ENCODE measurements at places on chromosomes 12 and 14. TPM values are rescaled to one million over a fixed set of nuclear protein-coding genes. Genes with fewer than 3 reads are reported as not detected.

GRCh38 chr12:62123721-62124203 lies 136.4 kb upstream of the USP15 start:
- DNase-seq, result peak; percentile 15

DNA sequence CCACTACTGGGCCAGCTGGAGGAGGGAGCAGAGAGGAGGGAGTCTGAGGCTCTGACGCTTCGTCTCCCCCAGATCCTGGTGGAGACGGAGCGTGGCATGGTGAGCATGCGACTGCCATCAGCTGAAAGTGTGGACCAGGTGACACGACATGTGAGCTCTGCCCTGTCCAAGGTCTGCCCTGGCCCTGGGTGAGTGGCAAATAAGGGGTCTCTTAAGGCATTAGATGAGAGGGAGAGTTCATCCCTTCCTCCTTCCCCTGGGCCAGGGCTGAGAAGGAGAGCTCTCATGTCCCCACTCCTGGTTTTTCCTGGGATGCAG lies 2.5 kb downstream of the CARMIL3 start:
- no peak for DNase-seq

Gene DBX2
- not detected for total RNA-seq

DNA sequence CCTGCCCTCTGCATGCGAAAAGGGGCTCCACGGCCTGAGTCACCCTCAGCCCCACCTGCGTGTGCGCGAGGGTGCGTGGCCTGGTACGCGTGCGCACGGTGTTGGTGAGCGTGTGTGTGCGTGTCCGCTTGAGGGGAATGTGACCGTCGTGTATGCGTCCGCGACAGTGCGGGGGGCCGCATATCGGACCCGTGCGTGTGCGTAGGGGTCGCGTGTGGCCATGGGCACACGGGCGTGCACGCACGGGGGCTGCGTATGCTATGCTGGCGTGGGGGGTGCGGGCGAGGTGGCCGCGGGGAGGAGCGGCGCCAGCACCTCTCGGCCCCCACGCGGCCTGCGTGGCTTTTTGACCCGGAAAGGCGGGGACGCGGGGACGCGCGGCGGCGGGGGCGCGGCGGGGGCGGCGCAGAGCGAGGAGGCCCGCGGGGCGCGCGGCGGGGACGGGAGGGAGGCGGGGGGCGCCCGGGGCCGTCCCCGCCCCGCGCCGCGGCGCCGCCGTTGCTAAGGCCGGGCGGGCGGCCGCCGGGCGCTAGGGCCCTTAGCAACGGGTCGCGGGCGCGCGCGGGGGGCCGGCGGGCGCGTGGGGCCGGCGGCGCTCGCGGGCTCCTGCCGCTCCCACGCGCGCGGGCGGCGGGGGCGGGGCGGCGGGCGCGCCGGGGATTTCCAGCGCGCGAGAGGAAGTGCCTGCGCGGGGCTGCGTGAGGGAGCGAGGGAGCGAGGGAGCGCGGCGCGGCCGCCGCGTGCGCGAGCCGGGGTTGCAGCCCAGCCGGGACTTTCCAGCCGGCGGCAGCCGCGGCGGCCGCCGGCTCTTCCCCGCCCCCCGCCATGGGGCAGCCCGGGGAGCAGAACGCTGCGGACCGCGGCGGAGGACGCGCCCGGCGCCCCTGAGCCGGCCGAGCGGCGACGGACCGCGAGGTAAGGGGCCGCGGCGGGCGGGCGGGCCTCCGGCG lies at the start of gene TRAF3:
Gene TRAF3 (plus strand): TSS at position 689 of the 950 bp plus-strand sequence. CDS start 92,753 bp downstream, outside the sequence.
- DNase-seq, result peak; percentile 76

GRCh38 chr12:3564861-3565260 lies 73.9 kb downstream of the PRMT8 start:
- no peak for DNase-seq

DNA sequence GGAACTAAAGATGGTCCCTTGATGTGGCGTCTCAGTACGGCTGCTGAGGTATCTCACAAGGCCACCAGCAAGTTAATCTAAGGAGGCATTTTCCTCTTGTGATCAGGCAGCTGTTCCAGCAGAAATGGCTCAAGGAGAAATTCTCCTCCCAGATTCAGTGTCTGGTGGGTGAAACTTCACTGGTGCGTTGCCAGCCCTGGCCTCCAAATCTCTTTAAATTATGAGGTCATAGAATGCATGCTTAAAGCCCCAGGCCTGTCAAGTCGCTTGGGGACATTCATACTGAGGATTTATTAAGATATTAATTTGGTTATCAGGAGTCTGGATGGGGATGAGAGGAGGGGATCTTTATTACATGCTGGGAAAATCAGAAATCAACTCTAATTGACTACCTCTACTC lies 72.9 kb downstream of the PPP2R5C start:
- DNase-seq, result no peak

Gene ITGA7
- total RNA-seq, result 14.4 TPM
